ENCODE measurements at places on chromosomes 4 and X. TPM values are rescaled to one million over a fixed set of nuclear protein-coding genes. Genes with fewer than 3 reads are reported as not detected.

Gene CT45A5
- not detected for total RNA-seq

GRCh38 chr4:53994382-53995102, 69.9 kb downstream of the CHIC2 start:
- no peak for DNase-seq

DNA sequence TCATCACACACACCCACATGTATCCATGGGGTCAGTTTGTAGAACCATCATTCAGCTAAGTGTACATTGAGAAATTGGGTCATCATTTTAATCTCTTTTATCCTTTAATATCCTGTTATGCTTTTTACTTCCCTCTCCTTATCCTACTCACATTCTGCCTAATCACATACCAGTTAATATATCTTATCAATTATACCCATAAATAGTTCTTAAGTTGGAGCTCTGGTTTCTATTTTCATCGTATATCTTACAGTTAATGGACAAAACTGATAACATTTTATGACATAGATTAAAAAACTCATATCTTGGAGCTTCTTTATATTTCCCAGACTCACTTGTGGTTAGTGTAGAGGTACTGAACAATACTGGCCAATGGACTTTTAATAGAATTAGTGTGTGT, 729.5 kb upstream of the LCORL start:
- DNase-seq = no peak

DNA sequence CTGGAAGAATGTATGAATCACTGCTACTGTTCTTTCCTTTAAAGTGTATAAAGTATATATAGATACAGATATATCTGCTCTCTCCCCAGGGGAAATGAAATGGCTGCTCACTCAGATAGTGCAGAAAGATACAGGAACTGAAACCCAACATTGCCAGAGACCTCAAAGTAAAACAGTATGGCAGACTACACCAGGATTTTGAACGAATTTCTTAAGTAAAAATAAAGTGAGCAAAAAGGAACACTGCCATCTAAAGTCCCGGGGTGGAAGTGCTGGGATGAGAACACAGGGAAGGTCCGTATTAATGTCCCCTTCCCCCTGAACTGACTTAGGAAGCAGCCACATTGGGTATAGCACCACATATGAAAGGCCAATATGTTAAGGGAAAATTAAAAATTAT, 93.4 kb downstream of the TMA16 start:
- DNase-seq = no peak

- DNase-seq = no peak
Observed at GRCh38 chrX:30060718-30061117, 154.6 kb upstream of the MAGEB2 start.

DNA sequence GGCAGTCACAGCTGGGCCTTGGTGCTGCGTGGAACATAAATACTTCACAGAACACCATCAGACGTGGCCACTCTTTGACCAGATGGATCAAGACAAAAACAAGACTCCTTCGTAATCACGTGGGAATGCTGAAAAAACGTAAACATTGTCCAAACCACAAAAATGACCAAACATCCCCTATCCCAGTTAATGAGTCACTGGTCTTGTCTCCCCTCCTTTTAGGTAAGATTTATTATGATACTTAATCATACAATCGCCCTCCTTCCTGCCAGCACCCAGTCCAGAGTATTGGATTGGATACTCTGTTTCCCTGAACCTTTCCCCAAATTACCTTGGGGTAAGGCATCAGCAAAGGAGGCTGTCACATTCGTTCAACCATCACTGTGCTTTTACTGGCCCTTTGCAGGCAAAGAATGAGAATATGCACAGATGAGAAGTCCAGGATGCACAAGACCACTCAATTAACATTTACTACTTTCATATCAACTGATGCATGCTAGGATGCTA, 601 bp upstream of the TCEANC start:
- peak; percentile 96 for DNase-seq

GRCh38 chr4:176792326-176793059, at the start of gene VEGFC:
Gene VEGFC, minus strand, starts transcription at chr4:176792922. Its CDS starts 611 bp downstream, at chr4:176792311.
- no peak for DNase-seq
